ENCODE measurements at places on chromosomes 4 and X.

- DNase-seq = no peak
Measured at GRCh38 chr4:73213916-73214653, 44.5 kb downstream of the ANKRD17 start.

DNA sequence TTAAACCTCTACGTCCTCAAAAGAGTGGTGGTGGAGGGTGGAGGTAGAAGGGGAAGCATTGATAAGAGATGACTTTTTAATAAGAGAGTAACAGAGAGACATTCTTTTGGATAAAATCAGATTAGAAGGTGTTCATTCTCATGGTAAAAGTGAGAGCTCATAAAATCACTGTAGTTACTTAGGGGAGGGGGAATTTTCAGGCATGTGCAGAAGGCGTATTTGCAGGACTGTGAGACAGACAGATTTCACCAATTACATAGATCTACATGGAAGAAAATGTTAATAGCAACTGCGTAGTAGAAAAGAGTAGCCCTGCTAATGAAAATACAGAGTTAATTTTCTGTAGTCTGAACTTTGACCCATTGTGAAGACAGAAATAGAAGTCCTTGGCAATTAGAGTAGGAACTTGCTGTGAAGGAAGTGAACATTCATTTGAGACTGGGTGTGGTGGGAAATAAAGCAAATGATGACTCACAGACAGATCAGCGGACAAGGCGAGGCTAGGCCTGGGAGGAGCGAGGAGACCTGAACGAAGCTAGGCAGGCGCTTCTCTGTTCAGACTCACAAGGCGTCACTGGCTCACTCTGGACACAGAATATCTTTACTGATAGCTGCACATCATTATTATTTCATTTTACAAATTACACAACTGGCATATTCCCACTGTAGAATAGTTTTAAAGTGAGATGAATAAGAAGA, 57.2 kb upstream of the FAM9C start:
- no peak for DNase-seq

DNA sequence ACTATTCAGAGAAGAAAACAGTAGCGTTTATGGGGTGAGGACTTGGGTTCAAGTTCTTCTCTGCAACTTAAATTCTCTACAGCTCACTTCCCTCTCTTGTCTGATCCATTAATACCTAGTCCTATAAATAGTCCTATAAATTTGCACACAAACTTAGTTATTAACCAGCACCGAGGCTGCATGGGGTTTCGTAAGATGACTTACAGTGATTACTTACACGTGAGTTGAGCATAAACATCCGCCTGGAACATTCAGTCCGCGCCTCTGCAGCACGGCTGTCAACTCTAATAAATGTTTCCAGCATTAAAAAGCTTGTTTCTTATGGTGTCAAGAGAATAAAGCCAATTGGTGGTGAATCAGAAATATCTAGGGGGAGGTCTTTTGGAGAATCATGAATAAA, 103.0 kb upstream of the ENPP6 start:
- DNase-seq = no peak

DNA sequence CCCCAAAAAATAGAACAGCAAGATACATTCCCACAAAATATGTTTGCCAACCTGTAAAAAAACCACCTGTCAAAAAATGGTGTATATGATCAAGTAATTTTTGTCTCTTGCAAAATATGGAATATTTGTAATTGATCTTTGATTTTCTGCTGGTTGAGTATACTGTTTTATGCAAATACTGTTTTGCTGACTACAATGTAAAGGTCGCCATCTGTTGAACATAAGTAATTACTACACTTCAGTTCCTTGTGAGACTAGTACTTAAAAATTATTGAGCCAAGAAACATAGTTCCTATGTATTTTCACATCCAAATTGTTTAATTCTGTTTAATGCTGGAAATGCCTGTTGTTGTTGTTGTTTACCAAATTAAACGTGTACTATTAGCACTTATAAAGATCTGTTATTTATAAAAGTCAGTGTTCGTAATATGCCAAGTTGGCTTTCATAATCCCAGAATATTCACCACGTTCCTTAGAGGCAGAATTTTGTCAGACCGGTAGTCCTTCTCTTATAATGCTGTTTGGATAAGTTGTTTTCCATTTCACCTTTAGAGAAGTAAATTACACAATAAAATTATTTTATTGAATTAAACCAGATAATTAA, 144.2 kb downstream of the PDLIM5 start:
- DNase-seq = no peak

GRCh38 chr4:78756776-78757175, 19.4 kb upstream of the BMP2K start:
- no peak for DNase-seq

DNA sequence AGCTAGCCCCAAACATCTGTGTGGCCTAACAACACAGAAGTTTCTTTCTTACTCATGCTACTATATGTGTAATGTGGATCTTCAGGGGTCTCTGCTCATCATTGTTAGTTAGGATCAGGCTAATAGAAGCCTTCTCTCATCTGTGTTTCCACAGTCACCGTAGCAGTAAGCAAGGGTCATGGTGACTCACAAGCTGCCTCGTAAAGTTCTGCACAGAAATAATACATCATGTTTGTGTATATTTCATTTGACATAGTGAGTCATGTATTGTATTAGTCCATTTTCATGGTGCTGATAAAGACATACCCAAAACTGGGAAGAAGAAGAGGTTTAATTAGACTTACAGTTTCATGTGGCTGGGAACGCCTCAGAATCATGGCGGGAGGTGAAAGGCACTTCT, 38.7 kb downstream of the SLC4A4 start:
- no peak for DNase-seq

- DNase-seq = no peak
Measured at GRCh38 chr4:26871611-26872010, 11.0 kb downstream of the STIM2 start.

GRCh38 chrX:146396409-146396808, 413.2 kb upstream of the CXorf51B start:
- DNase-seq = no peak

DNA sequence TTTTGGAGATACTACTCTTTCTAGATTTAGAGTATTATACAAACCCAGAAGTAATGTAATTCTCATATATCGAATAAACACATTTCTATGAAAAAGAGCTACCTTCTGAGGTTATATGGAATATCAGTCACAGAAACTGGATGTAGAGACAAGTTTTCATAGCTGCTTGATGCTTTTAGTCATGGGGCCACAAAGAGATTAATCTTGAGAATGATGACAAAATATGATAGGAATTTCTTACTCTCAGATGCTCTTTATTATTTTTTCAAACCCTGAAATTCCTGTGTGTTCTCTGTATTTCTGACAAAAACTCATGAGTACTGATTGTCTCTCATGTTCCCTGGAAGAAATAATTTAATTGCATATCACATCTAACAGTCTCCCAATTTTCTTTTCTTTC, 662.5 kb downstream of the RAPGEF2 start:
- no peak for DNase-seq

DNA sequence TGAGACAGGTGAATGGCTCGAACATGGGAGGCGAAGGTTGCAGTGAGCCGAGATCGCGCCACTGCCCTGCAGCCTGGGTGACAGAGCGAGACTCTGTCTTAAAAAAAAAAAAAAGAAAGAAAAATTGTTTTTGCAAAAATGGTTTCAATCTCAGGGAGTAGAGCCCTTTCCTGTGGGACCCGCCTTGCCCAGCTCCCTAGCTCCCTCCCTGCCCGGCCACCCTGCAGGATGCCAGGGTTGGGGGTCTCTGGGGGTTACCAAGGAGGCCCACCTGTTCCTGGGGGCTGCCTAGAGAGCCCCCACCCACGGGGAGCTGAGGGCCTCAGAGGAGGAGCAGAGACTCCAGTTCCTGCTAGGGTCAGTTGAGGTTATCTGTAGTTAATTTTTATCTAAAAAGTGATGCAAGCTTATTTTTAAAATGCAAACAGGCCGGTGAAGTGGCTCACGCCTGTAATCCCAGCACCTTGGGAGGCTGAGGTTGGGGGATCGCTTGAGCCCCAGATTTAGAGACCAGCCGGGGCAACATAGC, 18.7 kb upstream of the PLCXD1 start:
- no peak for DNase-seq

GRCh38 chrX:31092476-31092875, 20.6 kb upstream of the FTHL17 start:
- DNase-seq = no peak

- no peak for DNase-seq
Measured at GRCh38 chr4:107366016-107366735, 330.1 kb upstream of the DKK2 start.

- DNase-seq = no peak
Measured at GRCh38 chr4:172547724-172548123, 620.9 kb upstream of the GALNT7 start.

GRCh38 chr4:2846172-2846571, 2.5 kb downstream of the ADD1 start:
- no peak for DNase-seq

DNA sequence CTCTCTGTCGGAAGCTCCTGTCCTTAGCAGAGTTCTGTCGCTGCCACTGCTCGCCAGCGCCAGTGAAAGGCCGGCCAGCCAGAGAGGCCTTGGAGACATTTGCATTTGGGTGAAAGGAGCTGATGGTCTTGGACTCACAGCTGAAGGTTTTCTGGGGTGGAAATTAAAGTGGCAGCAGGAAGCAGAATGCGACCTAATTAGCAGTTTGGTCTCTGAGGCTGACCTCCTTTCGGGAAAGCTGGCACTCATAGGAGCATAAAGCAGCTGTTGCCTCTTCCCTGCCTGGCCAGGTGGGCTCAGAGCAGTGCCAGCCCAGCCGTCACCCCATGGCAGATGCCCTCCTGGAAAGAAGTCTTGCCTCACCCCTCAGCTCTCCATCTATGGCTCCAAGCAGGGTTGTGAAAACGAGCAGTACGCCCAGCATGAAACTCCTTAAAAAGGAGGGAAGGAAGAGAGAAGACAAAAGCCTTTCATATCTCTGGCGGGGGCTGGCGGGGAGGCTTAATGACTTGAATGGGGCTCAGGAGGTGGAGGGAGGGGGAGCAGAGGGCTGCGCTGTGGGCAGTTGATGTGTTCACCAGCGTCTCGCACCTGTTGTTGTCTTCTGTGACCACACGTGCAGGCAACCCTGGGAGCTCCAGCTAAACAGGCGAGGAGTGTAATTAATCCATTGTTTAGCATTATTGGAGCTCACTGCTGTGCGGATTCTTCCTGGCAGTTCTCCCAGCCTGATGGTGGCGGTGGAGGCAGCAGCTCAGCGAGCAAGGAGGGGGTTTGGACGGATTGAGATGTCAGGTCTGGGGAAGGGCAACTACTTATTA, 264.0 kb downstream of the MID1IP1 start:
- DNase-seq = no peak

DNA sequence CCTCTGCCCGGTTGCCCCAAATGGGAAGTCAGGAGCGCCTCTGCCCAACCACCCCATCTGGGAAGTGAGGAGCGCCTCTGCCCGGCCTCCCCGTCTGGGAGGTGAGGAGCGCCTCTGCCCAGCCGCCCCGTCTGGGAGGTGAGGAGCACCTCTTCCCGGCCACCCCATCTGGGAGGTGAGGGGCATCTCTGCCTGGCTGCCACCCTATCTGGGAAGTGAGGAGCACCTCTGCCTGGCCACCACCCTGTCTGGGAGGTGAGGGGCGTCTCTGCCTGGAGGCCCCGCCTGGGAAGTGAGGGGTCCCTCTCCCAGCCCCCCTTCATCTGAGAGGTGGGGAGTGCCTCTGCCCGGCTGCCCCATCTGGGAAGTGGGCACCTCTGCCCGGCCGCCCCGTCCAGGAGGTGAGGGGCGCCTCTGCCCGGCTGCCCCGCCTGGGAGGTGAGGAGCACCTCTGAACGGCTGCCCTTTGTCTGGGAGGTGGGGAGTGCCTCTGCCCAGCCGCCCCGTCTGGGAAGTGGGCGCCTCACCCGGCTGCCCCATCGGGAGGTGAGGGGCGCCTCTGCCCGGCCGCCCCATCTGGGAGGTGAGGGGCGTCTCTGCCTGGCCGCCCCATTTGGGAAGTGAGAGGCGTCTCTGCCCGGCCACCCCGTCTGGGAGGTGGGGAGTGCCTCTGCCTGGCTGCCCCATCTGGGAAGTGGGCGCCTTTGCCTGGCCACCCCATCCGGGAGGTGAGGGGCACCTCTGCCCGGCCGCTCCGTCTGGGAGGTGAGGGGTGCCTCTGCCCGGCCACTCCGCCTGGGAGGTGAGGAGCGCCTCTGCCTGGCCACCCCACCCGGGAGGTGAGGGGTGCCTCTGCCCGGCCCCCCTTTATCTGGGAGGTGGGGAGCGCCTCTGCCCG, 10.6 kb downstream of the PABPC1L2A start:
- DNase-seq = no peak

- DNase-seq = no peak
Measured at GRCh38 chrX:116009861-116010710, 160.5 kb upstream of the AGTR2 start.

GRCh38 chrX:109990582-109991276, 12.2 kb upstream of the TMEM164 start:
- no peak for DNase-seq

DNA sequence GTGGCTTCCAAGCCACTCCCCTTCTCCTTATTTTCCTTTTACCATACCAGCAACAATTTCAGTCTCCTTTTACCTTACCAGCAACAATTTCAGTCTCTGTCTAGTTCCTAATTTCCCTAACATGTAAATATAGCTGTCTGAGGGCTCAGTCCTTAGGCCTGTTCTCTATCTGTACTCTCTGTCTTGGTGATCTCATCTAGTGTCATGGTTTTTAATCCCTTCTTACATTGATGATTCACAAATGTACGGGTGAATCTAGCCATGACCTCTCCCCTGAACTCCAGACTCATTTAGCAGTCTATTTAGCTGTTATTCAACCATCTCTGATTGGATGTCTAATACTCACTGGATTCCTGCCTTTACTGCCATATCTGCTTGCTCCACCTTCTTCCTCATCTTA, 7.2 kb downstream of the IL15 start:
- no peak for DNase-seq

- no peak for DNase-seq
Measured at GRCh38 chr4:66609014-66609413, 936.3 kb downstream of the CENPC start.

GRCh38 chr4:950136-951020, 18.1 kb downstream of the TMEM175 start:
- DNase-seq = no peak

- DNase-seq = no peak
Measured at GRCh38 chrX:40260146-40260747, 162.5 kb upstream of the BCOR start.

- peak; percentile 41 for DNase-seq
Measured at GRCh38 chrX:19382555-19383145, 38.9 kb downstream of the PDHA1 start.

DNA sequence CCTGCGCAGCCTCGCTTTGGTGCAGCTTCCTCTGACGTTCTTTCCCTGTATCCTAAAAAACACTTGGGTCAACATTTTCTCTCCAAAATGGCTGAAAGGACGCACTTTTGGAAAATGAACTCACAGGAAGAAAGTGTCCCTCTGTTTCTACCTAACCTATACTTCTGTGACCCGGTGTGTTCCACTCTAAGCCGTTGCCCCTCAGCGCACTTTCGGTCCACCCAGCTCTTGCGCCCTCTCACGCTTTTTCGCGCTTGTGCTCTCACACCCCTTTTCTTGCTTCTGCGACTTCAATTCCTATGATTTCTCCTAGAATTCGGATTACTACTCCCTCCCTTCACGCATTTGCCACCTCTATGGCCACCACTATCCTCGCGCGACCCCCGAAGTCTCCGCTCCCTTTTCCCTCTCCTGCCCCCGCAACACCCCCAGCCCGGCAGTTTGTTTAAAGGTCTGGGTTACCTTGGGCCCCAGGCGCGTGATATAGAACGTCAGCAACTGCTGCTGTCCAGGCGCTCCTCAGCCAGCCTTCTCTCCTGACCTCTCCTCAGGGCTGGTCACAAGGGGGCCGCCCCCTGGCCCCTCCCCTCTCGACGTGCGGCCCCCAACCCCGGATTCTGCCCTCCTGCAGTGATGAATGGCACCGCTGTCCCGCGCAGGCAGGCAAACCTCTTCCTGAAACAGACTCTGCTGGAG, at the start of gene USP51:
TSS of gene USP51 (minus strand) at position 535 of the 696 bp plus-strand sequence. CDS start 909 bp downstream, outside the sequence.
- DNase-seq = no peak
